ENCODE measurements at places on chromosomes 4 and X.

DNA sequence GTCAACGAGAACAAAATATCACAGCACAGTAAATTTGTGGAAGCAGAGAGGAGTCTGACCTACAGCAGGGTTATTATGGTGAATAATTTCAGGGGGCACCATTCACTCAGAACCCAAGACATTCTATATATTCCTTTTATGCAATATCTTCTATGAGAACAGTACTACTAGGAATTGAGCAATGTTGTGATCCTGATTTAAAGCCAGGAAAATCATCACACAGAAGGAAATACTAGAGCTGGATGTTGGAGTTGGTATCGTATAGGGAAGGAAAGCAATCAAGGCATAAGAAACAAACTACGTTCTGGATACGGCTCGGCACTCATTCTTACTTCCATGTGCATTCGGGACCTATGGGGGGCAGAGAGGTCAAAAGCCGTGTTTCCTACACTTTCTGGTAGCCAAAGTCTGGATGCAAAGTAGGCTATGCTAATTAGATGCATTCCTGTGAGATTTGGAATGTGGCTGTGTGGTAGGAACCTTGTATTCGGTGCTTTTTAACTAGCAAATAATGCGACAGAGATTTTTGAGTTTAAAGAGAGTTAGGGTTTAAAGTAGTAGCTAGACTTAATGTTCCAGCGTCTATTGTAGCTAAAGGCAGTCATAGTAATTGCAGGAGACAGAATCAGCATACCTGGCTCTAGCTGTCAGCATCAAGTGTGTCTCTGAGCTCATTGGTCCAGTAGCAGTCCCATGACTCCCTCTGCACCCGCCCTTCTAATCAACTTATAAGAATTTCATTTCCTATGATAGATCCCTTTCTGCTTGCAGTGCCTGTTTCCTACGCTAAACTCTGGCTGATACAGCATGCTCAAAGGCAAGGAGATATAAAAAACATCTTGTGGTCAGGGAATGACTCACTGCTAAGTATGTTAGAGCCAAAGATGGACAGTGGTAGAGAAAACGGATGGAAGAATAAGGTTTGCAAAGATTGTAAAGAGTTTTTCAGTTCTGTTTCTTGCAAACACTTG is 43.3 kb upstream of the PDGFC start:
- DNase-seq = no peak

GRCh38 chrX:51420610-51421009 is 75.8 kb downstream of the NUDT11 start:
- DNase-seq = no peak

- no peak for DNase-seq
These were observed 53.1 kb downstream of the GSX2 start for GRCh38 chr4:54152846-54153600.

DNA sequence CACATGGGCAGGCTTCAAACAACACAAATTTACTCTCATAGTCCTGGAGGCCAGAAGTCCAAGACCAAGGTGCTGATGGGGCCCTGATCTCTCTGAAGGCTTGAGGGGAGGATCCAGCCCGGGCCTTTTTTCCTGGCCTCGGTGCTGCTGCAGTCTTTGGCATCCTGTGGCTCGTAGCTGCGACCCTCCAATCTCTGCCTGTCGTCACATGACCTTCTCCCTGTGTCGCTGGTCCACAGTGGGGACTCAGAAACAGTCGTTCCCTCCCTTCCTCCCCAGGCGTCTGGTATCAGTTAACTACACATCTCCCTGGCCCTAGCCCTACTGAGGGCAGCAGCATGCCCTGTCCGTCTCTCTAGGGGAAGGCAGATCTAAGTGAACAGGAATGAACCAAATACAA is 19.1 kb upstream of the MSX1 start:
- DNase-seq = no peak

GRCh38 chrX:20347481-20347880 is 80.8 kb upstream of the RPS6KA3 start:
- no peak for DNase-seq

DNA sequence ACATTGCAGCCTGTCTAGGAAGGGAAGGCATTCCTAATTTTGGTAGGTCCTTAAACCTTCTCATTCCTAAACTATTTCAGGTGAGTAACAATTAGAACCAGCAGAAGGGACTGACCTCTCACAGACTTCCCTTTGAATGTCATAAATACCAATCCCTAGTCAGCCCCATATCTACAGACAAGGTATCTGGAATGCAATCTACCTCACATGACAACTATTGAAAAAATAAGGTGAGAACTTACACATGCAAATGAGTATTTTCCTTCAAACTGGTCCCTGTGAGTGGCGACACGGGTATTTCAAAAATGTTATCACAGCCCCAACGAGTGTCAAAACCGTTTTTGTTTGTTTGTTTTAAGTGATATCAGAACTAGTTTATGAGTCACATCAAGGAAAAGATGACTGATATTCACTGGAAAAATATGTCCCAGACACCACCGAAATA is 102.4 kb upstream of the VCX2 start:
- no peak for DNase-seq

DNA sequence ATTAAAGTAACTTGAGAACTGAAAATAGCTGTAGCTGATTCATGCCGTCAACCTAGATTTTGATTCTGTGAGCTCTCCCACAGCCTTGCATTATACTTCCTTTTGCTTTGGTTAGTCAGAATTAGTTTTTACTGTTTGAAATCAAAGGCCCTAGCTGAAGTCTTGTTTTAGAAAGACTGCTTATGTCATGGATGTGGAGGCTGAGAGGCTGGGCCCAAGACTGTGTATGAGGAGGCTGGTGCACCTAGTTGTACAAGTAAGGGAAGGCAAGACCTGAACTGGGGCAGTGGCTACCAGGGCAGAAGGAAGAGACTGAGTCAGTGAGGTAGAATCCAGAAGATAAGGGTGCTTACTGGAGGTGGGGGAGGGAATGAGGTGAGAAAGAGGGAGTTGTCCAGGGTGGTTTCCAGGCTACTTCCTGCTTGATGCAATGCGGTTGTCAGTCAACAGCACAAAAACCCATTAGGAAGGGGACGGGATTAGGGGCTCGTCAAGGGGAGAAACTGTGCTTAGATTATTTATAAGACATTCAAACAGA is 76.2 kb upstream of the PAGE3 start:
- no peak for DNase-seq

DNA sequence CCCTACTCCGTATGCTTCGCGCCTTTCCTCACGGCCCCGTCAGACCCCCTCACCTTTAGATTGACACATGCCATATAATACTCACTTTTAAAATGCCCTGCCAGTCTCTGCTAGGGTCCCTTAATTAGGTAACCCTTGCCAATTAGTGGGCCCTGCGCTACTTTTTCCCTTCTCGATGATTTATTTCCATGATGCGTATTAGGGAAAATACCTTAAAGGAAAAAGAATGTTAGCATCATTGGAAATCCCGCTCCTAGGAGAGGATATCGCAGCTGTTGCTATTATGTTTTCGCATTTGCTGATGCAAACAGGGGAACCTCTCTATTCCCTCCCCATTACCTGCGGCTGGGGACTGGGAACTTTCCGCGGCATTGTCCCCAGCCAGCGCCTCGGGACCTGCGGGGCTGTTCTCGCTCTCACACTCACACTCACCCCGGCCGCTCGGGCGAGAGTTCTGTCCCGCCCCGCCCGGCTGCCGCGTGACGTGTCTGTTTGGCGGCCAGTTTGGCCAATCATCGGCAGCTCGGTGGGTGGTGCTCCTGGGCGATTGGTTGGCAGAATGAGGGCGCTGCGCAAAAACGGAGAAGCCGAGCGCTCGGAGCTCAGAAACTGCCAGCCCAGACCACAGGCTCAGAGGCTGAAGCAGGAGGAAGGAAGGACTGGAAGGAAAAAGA is at the start of gene PCDH10:
TSS of gene PCDH10 (plus strand) at position 605 of the 674 bp plus-strand sequence. CDS start 847 bp downstream, outside the sequence.
- DNase-seq = peak; percentile 97

GRCh38 chrX:104288961-104289360 is 34.2 kb upstream of the ESX1 start:
- DNase-seq = no peak

- no peak for DNase-seq
These were observed 407.0 kb downstream of the KLHL4 start for GRCh38 chrX:87924619-87925018.

GRCh38 chr4:123291329-123291728 is 105.3 kb upstream of the SPRY1 start:
- DNase-seq = no peak

GRCh38 chrX:141787655-141788054 is 50.5 kb upstream of the MAGEC3 start:
- DNase-seq = no peak

DNA sequence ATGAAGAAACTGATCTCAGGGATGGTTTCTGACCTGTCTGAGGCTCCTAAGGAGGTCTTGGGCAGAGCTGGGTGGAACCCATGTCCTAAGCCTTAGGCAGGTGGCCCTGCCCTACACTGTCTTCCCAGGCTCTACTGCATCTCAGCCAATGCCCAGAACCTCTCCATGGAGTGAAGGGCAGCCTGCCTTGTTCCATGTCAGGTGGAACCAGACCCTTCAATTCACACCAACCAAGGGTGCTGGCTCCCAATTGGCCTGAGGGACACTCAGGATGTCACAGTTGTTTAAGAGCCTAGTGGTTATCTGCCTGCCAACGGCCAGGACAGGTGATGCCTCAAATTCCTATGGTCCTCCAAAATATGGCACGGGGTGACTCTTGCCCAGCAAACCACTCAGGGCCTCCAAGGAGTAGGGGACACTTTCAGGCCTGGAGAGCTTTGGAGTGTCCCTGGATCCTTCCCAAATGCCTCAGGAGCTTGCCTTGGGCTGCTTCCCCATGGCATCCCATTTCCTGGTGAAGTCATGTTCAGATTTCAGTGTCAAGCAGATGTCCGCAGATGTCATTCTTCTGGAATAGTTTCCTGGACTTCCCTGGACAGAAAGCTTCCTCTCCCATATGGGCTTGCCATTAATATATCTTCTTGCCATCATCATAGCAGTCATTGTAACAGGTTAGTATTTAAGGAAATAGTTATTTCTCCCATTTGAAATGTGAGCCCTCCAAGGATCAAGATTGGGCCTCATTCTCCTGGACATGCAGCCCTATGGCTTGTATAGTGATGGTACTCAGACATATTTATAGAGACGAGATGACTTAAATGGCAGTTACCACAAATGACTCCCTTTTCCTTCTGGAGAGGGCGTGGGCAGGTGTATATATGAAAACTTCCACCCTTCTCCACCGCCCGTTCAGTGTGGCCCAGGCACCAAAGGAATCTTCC is 67.1 kb downstream of the MED28 start:
- no peak for DNase-seq

- no peak for DNase-seq
These were observed 26.5 kb downstream of the RPS6KA3 start for GRCh38 chrX:20240201-20240600.

DNA sequence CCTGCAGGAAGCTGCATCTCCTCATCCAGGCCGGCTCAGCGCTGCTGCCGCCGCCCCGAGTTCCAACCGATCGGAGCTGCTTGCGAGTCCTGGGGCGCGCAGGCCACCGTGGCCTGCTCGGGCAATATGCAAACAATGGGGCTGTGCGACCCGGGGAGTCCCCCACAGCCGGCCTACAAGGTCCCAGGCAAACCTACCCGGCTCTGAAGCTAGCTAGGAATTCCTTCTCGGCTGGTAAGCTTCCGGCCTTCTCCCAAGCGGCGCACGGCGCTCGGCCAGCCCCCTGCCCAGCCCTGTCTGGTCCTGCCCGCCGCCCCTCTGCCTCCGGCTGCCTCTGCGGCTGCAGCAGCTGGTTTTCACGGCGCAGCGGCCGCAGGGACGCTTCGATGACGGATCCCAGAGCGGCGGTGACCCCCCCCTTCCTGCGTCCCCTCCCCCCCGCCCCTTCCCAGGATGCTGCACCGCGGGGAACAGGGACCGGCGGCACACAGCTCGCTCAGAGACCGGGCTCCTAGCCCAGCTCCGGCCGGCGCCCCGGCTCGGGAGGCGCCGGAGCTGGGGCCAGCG is 59.4 kb downstream of the TSC22D3 start:
- peak; percentile 57 for DNase-seq

DNA sequence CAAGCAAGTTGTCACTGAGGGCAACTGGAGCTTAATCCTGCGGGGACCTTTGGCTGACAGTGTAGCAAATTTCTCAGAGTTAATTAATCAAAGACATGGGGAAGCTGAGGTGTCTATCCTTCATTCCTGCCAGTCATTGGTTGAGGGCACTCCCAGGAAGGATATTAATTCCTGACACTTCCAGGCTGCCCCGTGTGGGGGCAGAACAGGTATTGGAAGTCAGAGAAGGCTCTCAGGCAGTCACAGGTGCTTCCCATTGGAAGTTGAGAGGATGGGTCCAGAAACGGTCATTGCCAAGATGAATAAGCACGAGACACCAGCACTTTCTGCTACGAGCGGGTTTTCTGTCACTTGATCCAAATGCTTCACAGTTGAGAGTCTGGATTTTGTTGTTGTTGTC is 29.1 kb upstream of the CD38 start:
- DNase-seq = no peak

DNA sequence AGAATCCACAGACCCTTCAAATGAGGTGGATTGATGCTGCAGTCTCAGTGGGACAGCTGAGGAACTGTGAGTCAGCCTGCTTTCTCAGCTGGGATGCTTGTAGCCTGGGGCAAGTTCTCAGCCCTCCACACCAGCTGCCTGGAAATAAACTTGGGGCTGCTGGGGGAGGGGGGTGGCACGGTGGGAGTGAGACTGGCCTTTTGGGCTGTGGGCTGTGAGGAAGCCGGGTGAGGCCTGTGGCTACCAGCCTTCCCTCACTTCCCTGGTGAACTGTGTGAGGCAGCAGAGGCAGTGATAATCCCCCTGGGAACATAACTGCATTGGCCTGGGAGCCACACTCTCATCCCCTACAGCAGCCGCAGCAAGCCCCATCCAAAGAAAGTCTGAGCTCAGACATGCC is 114.5 kb upstream of the GUCY1A1 start:
- no peak for DNase-seq

- DNase-seq = no peak
These were observed 85.9 kb downstream of the ASMT start for GRCh38 chrX:1700757-1701156.

GRCh38 chr4:88097781-88098180 is 60.7 kb downstream of the ABCG2 start:
- no peak for DNase-seq

DNA sequence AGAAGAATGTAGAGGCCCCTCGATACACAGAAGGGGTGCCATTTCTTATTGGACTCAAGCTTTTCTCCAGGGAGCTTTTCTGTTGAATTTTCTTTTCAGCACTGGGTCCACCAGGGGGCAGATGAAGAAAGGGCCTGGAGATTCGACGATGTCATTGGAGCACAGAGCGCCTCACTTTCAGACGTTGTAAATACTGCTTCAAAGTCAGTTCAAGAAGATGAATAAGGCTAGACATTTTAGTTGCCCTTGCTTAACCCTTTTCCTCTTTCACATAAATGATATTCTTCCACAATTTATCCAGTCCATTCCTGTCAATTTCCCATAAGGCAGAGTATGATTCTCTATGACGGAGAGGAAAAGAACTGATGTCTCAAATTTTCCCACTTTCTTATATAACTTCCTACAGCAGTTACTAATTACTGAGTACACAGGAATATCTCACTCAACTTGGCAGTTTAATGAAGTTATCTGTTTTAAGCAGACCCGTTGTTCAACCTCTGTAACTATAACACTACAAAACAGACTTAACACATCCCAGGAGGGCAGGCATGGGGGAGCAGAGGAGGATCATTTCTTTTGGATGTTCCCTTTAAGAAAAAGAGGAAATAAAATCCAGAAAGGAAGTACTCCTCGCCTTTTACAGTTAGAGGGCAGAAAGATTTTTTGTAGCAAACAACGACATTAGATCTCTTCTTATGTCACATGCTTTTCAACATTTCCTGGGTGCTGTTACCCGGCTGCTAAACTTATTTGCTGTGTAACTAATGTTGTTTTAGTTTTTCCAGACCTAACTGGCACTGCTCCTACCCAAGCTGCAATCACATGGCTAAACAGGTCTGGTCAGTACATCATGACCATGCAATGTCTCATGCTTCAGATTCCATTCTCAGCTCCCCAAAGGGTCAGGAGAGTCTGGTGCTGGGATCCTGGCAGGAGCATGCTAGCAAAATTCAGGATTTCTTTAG is 12.2 kb upstream of the CENPU start:
- DNase-seq = peak; percentile 80

All from aorta (tissue), 5 donors.